CD4-positive, alpha-beta T cell treated with Interferon gamma for 1 hour (primary cell): ENCODE measurements at places on chromosomes 13 and 19.

GRCh38 chr13:94162289-94162688, 317.2 kb downstream of the DCT start:
- no peak for DNase-seq

- DNase-seq: no peak
Measured at GRCh38 chr19:46466536-46467196, 4.7 kb downstream of the PNMA8A start.

GRCh38 chr13:27869436-27870095, 50.2 kb upstream of the PDX1 start:
- DNase-seq: no peak

GRCh38 chr13:113650731-113651148, 7.3 kb downstream of the ATP4B start:
- DNase-seq: no peak

DNA sequence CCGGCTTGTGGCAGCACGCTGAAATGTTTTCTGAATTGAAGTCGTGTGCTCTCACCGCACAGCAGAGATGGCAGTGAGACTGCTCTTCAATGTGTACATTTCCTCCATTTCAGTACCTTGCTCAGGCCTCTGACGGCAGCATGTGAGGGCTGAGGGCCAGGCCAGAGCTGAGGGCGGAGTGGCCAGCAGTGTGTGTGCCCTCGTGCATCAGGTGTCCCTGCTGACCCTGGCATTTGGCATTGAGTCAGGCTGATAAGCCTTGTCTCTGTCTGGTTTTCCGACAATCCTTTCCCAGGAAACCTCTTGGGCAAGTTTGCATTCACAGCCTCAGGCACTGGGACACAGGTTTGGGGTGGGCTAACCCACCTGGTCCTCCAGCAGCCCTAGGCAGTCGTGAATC, 62.3 kb downstream of the EFNB2 start:
- DNase-seq: no peak

- DNase-seq: no peak
Measured at GRCh38 chr13:71879129-71879535, 12.1 kb upstream of the DACH1 start.

GRCh38 chr13:51849145-51850101, 4.4 kb upstream of the TMEM272 start:
- no peak for DNase-seq

DNA sequence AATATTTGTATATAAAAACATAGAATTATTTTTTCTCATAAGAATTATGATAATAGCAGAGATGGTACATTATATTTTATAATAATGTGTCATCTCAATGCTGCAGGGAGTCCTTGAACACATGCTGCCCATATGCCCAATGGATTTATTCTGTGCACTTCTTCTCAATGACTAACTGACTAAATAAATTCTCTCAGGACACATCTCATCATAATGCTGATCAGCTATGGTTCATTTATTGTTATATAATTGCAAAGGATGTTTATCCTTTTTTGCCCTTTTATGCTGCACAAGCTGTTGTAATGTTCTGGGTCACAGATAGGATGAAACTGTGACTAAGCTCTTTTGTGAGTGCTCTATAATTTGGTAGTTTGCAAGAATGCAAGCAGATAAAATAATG, 1273.3 kb upstream of the ATXN8OS start:
- no peak for DNase-seq

DNA sequence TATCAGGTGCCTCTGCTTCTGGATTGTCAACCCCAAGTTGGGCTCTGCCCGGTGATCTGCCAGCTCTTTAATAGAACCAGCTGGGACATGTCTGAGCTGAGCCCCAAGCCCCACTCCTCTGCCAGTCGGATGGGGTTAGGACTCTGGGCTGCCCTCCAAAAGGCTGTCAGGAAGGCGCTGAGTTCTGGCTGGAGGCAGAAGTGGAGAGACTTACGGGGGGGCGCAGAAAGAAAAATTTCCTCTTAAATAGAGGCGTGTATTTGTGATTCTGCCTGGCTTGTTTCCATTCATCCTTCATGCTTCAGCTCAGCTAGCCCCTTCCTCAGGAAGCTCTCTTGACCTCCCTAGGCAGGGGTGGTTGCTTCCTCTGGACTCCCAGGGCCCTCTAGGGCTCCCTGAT, 985 bp upstream of the KCNK6 start:
- no peak for DNase-seq

DNA sequence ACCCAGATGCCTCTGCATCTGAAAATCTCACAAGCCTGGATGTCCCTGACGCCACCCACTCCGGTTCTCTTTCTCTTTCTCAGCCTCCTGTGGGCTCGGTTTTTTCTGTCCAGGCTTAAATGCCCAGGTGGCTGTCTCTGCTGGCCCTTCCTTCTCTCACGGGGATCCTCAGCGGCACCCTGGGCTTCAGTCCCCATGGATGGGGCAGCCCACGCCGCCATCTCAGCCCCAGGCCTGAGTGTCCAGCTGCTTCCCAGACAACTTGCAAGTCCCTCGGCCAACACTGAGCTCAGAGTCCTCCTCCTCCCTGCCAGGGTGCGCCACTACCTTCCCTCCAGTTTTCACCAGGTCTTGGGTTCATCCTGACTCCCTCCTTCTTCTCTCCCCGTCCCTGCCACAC, 6.4 kb downstream of the FBN3 start:
- DNase-seq: no peak

- no peak for DNase-seq
Measured at GRCh38 chr13:61258185-61258584, 157.5 kb downstream of the PCDH20 start.

DNA sequence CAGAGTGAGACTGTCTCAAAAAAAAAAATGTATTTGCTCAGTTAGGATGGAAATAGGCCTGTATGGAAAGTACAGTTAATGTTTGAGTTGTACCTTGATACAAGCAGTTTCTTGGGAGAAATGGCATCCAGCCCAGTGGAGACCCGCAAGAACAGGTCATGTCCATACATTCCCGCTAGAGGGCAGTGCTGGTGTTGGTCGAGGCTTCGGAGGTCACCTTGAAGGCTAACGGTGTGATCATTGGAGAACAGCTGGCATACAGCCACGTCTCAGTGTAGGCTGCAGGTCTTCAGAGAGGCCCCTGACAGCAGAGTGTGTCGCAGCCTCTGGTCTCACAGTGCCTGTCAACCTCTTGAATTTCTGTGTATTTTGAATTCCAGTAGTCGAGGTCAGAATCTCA, 7.5 kb downstream of the ZNF610 start:
- DNase-seq: peak; percentile 55

DNA sequence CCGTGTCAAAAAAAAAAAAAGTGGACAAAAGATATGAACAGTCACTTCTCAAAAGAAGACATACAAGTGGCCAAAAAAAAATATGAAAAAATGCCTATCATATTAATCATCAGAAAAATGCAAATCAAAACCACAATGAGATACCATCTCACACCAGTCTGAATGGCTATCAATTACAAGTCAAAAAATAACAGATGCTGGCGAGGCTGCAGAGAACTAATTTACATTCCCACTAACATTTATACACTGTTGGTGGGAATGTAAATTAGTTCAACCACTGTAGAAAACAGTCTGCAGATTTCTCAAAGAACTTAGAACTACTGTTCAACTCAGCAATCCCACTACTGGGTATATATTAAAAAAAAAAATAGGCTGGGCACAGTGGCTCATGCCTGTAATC, 26.5 kb upstream of the FOXO1 start:
- no peak for DNase-seq

GRCh38 chr13:38421590-38422560, 72.2 kb downstream of the UFM1 start:
- no peak for DNase-seq
